Stimulated activated CD8-positive, alpha-beta memory T cell treated with anti-CD3 and anti-CD28 coated beads, Interleukin-4, amount 100 ng/mL, for 4 hours (primary cell): ENCODE measurements at places on chromosomes 7 and 10.
A peak's percentile ranks its signal among the peaks of the same experiment; 100 is the strongest.

GRCh38 chr10:62843600-62843999, 27.4 kb upstream of the EGR2 start:
- DNase-seq, result no peak

- DNase-seq, result no peak
These were observed 41.5 kb upstream of the ZNF438 start for GRCh38 chr10:31073211-31073610.

GRCh38 chr7:128425850-128426249, 16.1 kb upstream of the IMPDH1 start:
- DNase-seq, result peak; percentile 43

- DNase-seq, result no peak
These were observed 121.3 kb downstream of the SEMA3A start for GRCh38 chr7:84073186-84073875.

DNA sequence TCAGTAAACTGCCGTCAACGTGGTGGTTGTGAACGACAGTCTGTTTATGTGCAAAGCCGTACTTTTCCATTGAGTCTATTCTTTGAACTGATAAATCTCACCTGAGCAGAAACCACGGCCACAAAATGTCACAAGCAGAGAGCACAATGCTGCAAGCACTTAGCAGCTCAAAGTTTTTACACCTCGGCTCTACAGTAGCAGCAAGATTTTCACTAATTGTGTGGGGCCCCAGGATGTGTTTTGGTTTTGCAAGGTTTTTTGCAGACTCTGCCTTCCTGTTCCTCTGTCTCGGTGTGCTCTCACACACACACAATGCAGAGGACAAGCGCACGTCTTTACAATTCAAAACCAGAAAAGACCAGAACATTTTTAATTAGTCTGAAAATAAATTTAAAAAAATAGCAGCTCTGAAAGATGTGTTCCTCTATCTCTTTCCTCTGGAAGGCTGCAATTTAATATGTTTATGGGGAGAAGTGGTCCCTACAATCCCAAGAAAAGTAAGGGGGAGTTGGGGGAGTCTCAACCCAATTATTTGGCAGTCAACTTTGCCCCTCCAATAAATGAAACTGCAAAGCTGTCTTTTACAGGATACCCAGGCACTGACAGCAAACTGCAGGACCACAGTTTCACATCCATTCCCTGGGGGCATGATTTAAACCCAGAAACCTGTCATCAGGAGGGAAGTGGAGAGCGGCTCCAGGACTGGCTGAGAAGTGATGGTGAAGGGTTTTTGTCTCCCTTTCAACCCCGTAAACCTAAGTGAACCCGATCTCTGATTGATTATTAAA, 73.8 kb upstream of the SFMBT2 start:
- DNase-seq, result peak; percentile 30

GRCh38 chr10:30704026-30704600, 74.6 kb upstream of the LYZL2 start:
- DNase-seq, result no peak

DNA sequence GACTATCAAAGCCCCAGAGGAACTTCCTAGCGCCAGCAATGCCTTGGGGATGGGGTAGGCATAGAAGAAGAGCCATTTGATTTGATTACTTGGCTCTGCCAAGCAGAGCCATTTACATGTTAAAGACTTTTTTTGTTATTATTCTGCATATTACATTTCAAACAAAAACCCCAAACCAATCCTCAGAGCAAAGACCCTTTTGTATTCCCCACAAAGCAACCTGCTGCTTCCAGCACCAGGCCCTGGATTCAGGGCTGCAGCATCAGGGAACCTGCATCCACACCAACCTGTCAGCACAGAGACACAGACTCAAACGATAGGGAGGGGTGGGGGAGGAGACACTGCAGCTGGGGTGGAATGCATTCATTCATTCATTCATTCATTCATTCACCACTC, 73.2 kb downstream of the GRID1 start:
- DNase-seq, result no peak

DNA sequence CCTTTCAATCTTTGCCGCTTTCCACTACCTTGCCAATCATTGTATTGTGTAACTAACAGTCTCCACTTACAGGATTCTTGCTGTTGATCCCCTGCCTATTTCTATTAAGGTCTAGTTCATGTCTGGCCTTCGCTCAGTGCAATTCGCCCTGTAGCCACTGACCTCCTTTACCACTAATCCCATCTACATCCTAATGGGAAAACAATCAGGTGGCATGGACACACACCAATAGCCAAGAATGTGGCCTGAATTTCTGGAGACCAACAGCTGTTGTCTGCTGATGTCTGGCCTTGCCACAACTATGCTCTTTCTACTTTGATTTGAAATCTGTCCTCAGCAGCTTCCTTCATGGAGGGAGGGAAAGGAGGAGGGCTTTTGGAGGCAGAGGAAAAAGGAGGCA, 546.2 kb downstream of the SORCS3 start:
- no peak for DNase-seq

GRCh38 chr10:121310151-121310711, 288.0 kb downstream of the FGFR2 start:
- DNase-seq, result no peak

GRCh38 chr10:111360260-111360925, 283.6 kb downstream of the ADRA2A start:
- no peak for DNase-seq

- no peak for DNase-seq
These were observed 70.9 kb upstream of the AMPH start for GRCh38 chr7:38702002-38702535.

- DNase-seq, result no peak
These were observed 391.4 kb upstream of the AKR1E2 start for GRCh38 chr10:4434516-4435071.

DNA sequence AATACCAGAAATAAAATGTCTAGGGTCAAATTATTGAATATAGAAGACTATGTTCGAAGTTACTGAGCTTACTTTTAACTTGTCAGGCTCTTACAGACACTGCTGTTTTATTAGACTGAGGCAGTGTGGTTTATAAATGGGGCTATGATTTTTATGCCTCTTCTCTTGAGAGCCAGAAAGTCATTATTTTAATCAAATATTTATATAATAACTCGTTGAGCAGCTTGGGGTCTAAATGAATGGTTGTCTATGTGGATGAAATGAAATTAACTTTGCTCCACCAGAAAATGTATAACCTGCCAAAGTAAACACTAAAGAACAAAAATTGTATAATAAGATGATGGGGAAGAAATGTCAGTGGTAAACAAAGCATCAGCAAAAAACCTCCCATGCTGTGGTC, 175.6 kb upstream of the THSD7A start:
- DNase-seq, result no peak

- DNase-seq, result no peak
These were observed 21.7 kb upstream of the KEL start for GRCh38 chr7:142983825-142984224.

GRCh38 chr10:113329121-113329596, 223.7 kb upstream of the HABP2 start:
- no peak for DNase-seq

- DNase-seq, result no peak
These were observed 40.5 kb upstream of the COMTD1 start for GRCh38 chr10:75276069-75276872.

GRCh38 chr7:4575254-4575653, 106.8 kb upstream of the FOXK1 start:
- no peak for DNase-seq

DNA sequence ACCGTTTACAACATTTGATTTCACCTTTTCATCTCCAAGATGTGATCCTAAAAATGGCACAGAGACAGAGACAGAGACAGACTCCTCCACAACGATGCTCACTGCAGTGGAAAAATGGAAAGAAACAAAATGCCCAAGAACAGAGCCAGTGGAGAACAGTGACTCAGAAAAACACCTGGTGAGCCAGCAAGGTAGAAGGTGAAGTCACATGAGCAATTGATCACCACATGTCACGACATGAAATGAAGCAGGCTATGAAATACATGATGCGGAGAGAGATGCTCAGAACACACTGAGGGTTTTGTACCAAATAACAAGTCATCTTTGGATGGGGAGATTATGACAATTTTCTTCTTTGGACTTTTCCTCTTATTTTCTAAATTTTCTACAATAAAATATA, 3.5 kb downstream of the MSMB start:
- no peak for DNase-seq

DNA sequence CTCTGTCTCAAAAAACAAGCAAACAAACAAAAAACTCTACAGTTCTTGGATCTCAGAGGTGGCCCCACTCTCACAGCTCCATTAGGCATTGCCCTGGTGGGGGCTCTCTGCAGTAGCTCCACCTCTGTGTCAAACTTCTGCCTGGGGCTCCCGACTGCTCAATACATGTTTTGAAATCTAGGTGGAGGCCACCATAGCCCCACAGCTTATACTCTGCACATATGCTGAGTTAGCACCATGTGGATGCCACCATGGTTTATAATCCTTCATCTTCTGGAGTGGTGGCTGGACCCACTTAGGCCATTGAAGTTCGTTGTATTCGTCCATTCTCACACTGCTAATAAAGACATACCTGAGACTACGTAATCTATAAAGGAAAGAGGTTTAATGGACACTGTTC, 78.4 kb downstream of the SEPTIN14 start:
- no peak for DNase-seq

DNA sequence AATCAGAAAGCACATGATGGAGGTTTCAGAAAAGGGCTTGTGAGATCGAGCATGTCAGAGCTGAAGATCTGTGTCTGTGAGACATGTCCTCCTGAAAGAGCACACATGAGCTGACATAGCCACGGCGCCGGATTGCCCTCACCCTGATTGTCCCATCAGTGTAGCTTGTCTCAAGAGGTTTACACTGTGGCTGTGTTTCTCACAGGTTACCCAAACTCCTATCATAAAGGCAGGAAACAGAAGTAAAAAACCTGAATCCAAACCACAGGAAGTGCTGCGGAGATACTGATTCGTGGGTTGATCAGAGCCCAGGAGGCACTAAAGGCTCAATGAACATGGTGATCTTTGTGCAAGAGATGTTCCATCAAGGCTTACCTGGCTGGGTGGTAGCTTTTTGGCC, 3.9 kb upstream of the ATP6V0E2 start:
- DNase-seq, result no peak

DNA sequence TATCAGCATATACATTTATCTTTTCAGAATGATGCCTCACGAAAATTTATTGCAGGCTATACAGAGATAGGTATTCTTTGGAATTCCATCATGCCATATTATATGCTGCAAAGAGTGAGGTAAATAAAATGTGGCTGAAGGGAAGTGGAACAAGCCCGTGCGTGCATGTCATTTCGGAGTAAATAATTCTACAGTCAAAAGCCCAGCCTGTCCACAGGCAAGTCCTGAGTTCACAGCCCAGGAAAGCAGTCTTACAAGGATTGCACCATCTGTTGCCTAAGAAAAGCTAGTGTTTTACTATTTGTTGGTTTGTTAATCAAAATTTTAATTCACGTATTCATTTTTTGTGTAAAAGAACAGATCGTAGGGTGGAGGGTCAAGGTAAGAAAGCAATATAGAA, 292.4 kb upstream of the AKR1E2 start:
- DNase-seq, result no peak

DNA sequence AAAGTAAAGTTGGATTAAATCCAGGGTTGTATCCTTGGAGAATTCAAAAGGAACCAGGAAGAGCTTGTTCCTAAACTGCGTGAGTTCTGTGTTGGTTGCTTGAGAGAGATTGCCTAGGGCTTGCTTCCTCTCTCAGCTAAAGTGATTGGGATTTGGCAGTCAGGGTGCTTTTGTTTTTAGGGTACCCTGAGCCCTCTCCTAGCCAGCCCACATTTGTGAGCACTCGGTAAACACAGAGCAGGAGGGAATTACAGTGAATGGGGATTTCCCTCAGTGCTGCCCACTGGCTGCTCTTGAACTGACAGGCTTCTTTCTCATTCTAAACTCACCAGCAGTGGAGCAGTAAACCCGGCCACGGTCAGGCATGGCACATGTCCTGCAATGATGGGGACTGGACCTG, 146.9 kb downstream of the TPST1 start:
- no peak for DNase-seq

GRCh38 chr10:102819054-102819453, 18.2 kb downstream of the CYP17A1 start:
- no peak for DNase-seq

DNA sequence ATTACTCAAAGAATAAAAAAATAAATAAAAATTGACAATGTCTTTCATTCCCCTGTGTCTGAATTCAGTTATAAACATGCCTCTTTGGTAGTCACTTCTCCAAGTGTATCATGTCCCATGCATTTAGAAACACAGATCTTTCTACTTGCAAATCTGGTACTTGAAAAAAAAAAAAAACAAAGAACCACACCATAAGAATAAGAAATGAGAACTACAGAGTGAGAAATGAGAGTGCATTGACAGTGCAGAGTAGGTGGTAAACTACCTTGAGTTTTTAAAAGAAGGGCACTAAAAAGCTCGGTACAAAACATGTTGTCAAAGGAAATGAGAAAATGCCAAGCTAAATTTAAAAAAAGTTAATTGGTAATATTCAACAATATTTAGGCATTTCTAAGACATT, 123.0 kb downstream of the GPR85 start:
- no peak for DNase-seq

DNA sequence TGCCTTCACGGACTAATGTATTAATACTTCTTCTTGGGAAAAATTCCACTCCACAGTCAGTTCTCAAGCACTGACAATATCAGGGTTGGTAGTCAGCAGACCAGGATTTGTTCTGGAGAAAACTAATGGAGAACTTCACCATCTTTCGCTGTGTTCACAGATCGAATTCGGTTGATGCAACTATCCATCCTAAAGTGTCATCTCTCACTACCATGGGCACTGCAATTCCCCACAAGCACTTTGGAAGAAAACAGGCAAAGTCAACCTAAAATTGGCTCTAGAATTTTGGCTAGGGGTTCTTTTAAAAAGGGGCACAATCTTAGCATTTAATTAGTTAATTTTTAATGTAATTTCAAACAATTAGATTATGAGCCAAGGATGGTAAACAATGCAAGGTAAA, 164.4 kb downstream of the HGF start:
- DNase-seq, result no peak

- DNase-seq, result no peak
These were observed 17.8 kb downstream of the ZNF655 start for GRCh38 chr7:99576251-99576650.

- no peak for DNase-seq
These were observed 20.7 kb upstream of the ADRB1 start for GRCh38 chr10:114022766-114023597.

GRCh38 chr7:7256731-7257274, 74.5 kb downstream of the C1GALT1 start:
- DNase-seq, result no peak

DNA sequence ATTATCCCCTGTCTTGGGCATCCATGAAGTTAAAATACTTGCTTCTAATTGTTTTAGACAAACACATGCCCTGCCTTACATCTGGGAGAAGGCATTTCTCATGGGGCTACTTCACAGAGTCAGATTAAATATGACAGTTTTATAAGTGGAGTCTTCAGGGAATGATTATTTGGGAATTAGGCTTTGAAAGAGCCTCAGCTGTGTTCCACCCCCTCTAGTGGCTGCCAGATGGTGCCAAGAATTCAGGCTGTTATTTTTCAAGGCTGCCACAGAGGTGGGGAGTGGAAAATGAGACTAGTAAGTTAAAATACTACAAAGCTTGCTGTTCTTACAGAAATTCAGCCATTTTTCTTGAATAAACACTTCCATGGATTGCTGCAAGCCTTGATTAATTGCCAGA, 45.8 kb upstream of the DNAH11 start:
- no peak for DNase-seq

GRCh38 chr10:131533846-131534526, 222.5 kb upstream of the TCERG1L start:
- no peak for DNase-seq

GRCh38 chr7:108627476-108628051, 57.9 kb downstream of the DNAJB9 start:
- no peak for DNase-seq
